Ovary (tissue), 10 donors: ENCODE measurements at places on chromosomes 1 and 21. TPM values are rescaled to one million over a fixed set of nuclear protein-coding genes. Genes with fewer than 3 reads are reported as not detected.

- no peak for DNase-seq
Measured at GRCh38 chr1:243582326-243582725, 267.7 kb downstream of the AKT3 start.

The OPTC gene
- total RNA-seq: not detected

DNA sequence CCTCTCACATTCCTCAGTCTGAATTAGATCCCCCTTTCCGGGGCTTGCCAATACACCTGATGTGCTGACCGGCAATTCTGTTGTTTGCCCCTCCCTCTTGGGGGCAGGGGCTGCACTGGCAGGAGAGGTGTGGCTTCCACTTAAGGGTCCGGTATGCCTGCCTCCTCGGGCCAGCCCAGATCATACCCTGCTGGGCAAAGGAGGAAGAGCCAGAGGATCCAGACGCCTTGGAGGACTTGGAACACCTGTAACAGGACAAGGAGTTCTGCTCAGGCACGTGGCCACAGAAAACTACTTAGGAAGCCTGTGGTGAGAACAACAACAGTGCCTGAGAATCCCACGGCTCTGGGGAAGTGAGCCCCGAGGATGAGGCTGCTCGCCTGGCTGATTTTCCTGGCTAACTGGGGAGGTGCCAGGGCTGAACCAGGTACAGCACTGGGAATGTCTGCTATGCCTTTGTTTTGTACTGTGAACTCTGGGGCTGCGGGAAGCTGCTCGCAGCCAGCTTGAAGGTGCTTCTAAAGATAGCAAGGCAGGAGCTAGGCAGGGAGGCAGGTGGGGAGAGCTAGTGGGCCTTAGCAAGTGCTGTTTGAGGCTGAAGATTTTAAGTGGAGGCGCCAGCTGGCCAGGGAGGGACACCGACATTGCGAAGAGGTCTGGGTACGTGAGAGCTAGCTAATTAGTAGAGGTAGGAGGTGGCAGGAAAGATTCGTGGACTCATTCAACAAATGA, at the start of gene SMPDL3B:
Gene SMPDL3B (plus strand): TSS at position 183 of the 732 bp plus-strand sequence. CDS start 184 bp downstream, at position 367.
- DNase-seq: no peak

GRCh38 chr1:119747451-119747850, 21.3 kb downstream of the HMGCS2 start:
- DNase-seq: no peak

DNA sequence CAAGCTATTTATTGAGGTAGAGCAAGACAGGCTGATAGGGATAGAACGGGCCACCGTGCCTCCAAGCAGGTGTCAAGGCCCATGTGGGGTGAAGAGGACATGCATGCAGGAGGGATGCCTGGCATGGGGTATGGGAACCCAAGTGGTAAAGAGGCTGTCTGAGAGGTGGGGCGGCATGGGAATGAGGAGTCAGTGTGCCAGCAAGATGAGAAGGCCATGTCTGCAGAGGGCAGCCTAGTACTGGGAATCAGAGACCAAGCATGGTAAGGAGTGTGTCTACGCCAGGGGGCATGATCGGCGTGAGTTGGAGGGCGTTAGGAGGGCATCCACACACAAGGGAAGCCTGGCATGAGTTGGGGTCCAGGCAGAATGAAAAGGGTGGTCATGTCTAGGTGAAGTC, 303.7 kb upstream of the PLD5 start:
- DNase-seq: no peak

- DNase-seq: no peak
Measured at GRCh38 chr1:20682571-20683236, 21.5 kb upstream of the DDOST start.

DNA sequence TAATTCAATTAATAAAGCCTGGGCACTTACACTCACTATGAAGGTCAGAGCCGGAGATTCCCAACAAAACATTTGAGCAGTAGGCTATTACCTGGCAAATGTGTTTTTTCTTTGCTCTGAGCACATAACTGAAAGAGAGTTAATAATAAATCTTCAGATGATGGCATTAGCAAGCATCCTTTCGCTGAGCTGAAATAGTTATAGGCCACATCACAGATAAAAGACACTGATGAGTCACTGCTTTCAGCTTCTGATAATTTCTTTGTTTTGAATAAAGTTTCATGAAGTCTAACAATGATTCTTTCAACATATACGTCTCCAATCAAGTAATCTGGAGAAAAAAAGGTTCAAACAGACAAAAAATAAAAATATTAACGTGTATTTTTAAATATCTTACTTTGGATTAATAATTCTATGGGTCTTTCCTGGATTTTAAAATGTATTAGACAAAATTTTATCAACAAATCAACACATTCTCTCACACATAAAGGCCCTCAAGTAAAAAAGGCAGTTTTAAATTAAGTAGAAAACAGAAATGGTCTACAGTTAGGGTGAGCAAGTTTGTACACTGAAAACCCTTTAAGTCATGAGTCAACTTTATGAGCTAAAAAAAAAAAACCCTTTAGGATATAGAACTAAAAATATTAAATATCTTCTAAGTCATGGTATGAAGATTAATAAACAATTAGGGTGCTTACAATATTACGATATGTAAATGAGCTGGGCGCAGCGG, 33.1 kb downstream of the LTN1 start:
- no peak for DNase-seq

DNA sequence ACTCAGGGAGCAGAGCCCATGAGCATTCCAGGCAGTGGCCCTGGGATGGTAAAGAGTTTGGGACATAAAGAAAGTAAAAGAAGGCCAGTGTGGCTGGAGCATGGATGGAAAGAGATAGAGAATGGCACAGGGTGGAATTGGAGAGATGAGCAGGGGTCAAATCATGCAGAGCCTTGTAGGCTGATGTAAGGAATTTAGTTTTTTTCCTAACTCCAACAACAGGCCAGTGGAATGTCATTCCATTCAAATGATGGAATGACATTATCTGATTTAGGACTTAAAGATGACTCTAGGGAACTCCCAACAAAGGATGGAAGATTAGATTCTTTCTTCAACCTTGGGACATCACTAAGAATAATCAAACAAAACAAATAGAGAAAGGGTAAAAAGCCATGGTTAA, 12.8 kb upstream of the S100A2 start:
- DNase-seq: no peak

GRCh38 chr1:230068952-230069684, 2.1 kb downstream of the GALNT2 start:
- DNase-seq: no peak

The AKR1A1 gene
- total RNA-seq: 88.3 TPM

DNA sequence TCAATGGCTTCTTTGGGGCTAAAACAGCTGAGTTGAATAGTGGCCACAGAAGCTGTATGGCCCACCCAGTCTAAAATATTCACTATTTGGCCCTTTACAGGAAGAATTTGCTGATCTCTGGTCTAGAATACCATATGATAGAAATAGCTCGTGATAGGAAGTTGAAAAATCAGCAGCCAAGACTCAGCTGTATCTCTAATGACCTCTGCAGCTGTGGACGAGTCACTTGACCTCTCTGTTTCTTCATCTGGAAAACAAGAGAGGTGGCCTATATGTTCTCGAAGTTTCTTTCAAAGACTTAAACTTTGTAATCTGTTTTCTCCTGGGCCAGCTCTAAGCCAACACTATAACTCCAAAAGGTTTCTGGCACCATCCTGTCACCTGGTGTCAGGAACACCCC, 129.2 kb downstream of the ZBTB18 start:
- DNase-seq: no peak

The CDCA8 gene
- 1.0 TPM for total RNA-seq

The PTCH2 gene
- total RNA-seq: 10.9 TPM

GRCh38 chr1:101025657-101026429, at the start of gene DPH5:
Gene DPH5, minus strand, starts transcription at chr1:101025784. Its CDS starts 341 bp downstream, at chr1:101025443.
- DNase-seq: peak; percentile 88

DNA sequence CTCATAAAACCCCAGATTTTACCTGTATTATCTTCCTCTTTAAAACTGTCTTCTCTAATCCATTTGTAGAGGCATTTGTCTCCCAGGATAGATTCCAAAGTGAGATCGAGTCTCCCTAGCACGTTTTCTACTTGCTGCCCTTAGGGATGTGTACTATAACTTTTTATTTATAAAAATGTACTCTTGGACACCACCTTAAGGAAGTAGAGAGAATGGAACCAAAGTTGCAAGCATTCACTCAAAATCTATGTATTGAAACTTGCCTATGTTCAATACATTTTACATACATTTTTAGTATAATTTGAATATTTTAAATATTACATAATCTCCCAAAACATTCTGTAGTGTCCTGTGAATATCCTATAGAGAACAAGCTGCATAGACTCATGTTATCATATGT, 842 bp upstream of the SPRR2A start:
- DNase-seq: no peak

- DNase-seq: no peak
Measured at GRCh38 chr1:56204206-56204605, 375.2 kb downstream of the PLPP3 start.

- DNase-seq: no peak
Measured at GRCh38 chr1:28981210-28981609, 66.8 kb downstream of the EPB41 start.

DNA sequence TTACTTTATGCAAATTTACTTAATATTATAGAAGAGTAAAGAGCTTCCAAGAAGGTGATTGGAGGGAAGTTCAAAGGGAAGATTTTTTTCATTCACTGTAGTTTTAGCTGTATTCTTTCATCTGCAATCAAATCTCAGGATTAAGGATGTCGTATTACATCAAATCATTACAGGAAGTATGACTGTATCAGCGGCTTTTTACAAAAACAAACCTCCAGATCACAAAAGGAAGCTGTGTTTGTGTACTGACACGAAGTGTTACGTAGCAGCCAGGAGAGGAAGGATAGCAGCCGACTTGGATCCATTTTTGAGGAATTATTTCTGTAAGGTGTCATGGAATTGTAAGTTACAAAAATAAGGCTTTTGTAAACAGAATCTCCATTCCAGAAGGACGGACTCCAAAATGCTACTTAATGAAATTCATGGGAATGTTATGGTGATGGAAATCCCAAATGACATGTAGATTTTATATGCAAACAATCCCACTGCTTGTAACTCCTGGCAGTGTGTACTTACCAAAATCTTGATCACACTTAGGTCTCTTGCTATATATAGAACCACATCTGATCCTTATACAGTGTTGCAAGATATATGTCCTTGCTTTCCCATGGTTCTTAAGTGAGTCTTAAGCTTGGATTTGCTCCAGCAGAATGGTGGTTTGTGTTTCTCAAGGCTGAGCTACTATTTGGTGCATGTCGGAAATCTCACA, 49.8 kb downstream of the KCNJ15 start:
- no peak for DNase-seq

The CTSE gene
- 0.60 TPM for total RNA-seq

GRCh38 chr1:225845571-225846259, 35.8 kb downstream of the EPHX1 start:
- peak; percentile 87 for DNase-seq

- DNase-seq: no peak
Measured at GRCh38 chr1:153095764-153096163, 1.4 kb upstream of the SPRR2E start.

DNA sequence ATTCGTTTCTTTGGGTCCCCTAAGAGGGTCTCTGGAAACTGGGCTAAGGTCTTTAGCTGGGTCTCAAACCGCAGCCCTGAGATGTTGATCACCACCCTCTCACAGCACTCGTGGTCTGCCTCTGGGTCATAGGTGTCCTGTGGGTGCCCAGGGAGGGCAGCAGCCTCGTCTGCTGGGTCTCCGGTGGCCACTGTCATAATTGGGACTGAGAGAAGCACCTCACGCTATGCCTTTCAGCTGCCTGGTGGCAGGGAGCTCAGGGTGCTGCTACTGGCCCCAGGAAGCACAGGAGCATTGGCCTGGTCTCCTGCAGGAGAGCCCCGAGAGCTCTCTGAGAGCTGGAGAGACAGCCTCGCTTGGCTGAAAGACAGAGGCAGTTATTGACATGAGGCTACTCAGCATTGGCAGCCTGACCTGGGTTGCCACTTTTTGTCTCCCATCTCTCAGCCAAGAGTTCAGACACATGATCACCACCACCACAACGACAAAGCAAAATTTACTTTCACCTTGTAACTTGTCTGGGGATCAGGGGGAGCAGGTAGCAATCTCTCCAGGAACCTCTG, 1.5 kb downstream of the KCNA2 start:
- DNase-seq: no peak

The BRINP3 gene
- total RNA-seq: not detected

The ZMPSTE24 gene
- total RNA-seq: 29.0 TPM

The ALX3 gene
- total RNA-seq: 0.20 TPM

- DNase-seq: no peak
Measured at GRCh38 chr1:167617153-167618147, 12.6 kb upstream of the RCSD1 start.

GRCh38 chr1:156471496-156472490, 28.8 kb downstream of the MEF2D start:
- DNase-seq: peak; percentile 75

DNA sequence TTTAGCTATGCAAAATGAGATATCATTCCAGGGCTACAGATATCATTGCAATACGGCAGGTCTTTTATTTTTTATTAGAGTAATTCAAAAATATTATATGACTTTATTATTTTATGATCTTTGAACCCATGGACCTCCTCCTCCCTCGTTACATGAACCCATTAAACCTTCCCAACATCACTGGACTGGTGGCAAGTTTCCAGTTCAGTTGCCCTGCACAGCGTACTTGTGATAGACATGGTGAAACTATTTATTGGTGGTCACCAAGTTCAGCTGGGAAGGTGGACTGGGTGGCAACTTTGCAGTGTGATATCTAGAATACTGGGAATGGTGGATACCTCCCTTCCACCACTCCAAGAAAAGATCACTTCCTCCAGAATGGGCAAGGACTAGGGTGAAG, 52.5 kb downstream of the SLC30A10 start:
- DNase-seq: no peak

DNA sequence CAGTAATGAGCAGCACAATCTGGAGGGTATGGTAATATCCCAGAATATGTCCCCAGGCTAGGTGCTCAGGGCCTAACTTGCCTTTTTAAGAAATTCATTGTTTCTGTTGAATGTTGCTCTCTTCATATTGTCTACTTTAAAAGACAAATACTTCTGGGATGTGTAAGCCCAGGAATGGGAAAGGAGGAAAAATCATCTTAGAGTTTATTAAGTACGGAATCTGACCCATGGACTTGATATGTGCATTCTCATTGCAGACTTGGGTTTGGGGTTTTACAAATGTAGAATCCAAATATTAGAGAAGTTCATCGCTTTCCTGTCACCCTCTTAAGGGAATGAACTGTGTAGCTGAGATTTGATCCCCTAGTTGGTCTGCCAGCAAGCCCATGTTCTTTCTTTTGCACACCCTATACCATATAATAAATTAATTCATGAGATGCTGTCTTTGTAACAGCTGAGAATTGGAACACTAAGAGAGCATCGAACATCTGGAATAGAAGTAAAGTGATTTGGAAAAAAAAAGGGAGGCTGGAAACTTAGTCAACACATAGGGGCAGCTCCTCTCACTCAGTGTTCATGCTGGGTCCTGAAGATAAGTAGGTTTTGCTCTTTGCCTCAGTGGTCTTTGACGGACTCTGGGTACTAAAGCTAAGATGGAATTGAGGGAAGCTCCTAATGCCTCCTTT, 235.8 kb upstream of the C1orf105 start:
- no peak for DNase-seq

The C8B gene
- total RNA-seq: not detected

GRCh38 chr1:95041491-95042165, 31.1 kb downstream of the ALG14 start:
- DNase-seq: peak; percentile 77
